GM23338 (cell line): ENCODE measurements at places on chromosomes 12 and 14. TPM values are rescaled to one million over a fixed set of nuclear protein-coding genes. Genes with fewer than 3 reads are reported as not detected.

RPGRIP1 gene
- 0.24 and 0.26 TPM in 2 replicates for polyA plus RNA-seq

PLEKHD1 gene
- 0.14 and 0.19 TPM in 2 replicates for polyA plus RNA-seq

GLT1D1 gene
- polyA plus RNA-seq, result 1.4 and 1.9 TPM in 2 replicates

FOXG1 gene
- polyA plus RNA-seq, result 0.05 and 0.07 TPM in 2 replicates

SOX5 gene
- 1.0 and 1.5 TPM in 2 replicates for polyA plus RNA-seq

NOS1 gene
- polyA plus RNA-seq, result 0.63 and 0.64 TPM in 2 replicates

DEPDC4 gene
- 9.4 and 10.2 TPM in 2 replicates for polyA plus RNA-seq

CNOT2 gene
- polyA plus RNA-seq, result 80.2 and 110 TPM in 2 replicates

RNASE1 gene
- polyA plus RNA-seq, result 1.7 and 2.0 TPM in 2 replicates
